ENCODE measurements at places on chromosomes 7 and 10.

GRCh38 chr10:50604049-50604640 is 19.6 kb downstream of the SGMS1 start:
- DNase-seq = no peak

DNA sequence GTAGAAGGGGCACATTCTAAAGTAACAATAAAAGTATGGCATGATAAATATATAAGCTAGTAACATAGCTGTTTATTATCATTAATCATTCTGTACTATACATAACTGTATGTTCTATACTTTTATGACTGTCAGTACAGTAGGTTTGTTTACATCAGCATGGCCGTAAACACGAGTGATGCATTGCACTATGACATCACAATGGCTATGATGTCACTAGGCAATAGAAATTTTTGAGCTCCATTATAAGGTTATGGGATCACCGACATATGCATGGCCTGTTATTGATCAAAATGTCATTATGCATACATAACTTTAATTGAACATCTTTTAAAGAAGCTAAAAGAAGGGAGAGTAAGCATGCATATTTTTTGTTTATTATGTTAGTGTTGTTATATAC is 200.1 kb upstream of the SHH start:
- DNase-seq = no peak

DNA sequence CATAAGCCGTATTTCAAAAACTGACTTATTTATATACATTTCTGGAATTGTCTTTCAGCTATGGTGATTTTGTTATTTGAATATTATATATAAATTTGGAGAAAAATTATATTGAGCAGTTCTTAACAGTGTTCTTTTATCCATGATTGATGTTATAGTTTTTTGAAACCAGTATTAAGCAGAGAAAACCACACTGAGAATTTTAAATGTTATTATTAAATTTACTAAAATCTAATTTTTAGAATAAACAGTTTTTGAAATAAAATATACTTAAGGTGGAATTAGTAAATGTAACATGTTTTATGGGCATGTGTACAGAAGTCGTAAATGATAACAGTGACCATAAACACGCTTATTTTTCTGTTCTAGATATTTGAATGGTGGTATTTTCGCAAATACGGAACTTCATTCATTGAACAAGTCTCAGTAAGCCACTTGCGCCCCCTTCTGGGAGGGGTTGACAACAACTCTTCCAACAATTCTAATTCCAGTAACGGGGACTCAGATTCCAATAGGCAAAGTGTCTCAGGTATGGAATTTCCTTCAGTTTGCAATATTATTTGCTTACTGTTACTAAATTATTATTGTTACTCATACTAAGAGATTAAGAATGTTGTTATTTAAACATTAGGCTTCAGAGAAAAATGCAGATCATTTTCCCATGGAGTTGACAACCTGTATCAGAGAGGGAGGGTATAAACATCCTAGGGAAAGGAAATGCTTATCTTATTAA is 166.1 kb downstream of the ST7 start:
- DNase-seq = peak; percentile 75

- no peak for DNase-seq
Observed at GRCh38 chr7:157837047-157837446, 500.2 kb downstream of the DNAJB6 start.

DNA sequence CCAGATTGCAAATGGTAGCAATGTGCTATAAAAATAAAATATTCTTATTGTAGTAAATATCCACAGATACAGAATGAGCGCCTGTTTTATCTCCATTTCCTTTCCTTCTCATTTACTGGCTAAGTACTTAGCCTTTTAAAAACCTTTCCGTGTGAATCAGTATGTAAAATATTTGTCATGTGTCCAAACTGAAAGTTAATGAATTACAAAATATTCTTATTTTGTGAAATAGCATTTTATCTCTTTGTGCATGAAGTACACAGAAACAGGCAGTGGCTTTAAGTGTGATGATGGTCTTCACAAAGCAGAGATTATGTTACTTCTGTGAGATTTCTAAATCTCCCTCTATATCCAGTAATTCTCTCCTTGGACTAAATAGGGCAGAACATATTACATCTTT is 56.7 kb upstream of the KIAA1217 start:
- no peak for DNase-seq

GRCh38 chr7:13036256-13036780 is 348.9 kb downstream of the ARL4A start:
- DNase-seq = no peak

- DNase-seq = no peak
Observed at GRCh38 chr7:145269418-145270161, 433.7 kb upstream of the TPK1 start.

- no peak for DNase-seq
Observed at GRCh38 chr7:82051601-82052000, 281.8 kb upstream of the HGF start.

- peak; percentile 37 for DNase-seq
Observed at GRCh38 chr10:70232155-70232858, 922 bp downstream of the PPA1 start.

DNA sequence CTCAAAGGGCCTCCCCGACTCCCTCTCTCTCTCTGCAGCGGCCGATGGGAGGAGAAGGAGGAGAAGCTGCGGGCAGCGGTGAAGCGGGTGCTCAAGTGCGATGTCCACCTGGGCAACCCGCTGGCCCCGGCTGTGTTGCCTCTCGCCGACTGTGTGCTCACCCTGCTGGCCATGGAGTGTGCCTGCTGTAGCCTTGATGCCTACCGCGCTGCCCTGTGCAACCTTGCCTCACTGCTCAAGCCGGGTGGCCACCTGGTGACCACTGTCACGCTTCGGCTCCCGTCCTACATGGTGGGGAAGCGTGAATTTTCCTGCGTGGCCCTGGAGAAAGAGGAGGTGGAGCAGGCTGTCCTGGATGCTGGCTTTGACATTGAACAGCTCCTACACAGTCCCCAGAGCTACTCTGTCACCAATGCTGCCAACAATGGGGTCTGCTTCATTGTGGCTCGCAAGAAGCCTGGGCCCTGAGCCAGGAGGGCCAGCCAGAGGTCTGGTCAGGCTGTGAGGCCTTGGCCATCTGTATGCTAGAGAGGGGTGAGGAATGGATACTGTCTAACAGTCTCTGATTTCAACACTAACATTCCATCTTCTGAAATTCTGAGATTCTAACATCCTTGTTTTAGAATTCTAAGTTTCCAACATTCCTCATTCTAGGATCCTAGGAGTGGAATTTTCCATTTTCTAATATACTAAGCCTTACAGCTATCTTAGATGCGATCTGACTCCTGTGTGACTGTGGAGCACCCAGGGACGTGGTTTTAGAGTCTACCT is 3.6 kb downstream of the INMT start:
- no peak for DNase-seq
